ENCODE measurements at places on chromosomes 4 and X.

DNA sequence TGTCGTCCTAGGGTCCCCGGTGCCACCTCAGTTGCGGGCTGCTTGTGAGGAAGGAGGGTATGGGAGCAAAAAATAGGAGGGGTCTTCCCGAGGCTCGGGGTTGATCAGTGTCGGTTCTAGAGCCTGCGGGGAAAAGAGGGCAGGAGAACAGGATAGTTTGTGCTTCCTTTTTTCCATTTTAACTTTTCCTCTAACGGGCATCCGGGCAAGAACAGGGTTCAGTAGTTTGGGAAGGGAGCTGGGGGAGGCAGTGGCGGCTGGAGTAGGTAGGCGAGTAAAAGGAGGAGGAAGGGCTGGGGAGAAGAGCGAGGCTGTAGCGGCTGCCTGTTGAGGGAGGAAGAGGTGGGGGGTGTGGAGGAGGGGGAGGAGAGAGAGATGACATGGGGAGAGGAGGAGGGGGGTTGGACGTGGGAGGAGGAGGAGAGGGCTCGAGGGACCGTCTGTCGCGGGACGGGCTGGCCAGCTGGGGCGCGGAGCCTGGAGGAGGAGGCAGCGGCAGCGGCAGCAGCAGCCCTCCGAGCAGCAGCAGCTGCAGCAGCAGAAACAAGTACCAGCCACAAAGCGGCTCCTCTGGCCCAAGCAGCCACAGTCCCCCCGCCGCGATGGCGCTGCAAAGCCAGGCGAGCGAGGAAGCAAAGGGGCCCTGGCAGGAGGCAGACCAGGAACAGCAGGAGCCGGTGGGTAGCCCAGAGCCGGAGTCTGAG is at the start of gene SLC16A2:
Gene SLC16A2, plus strand, starts transcription at position 458 of the 704 bp plus-strand sequence. Its CDS starts 145 bp downstream, at position 603.
- DNase-seq: peak; percentile 27

GRCh38 chrX:41022566-41022965 is 62.7 kb upstream of the USP9X start:
- DNase-seq: no peak

GRCh38 chrX:148938348-148938747 is 437.9 kb downstream of the AFF2 start:
- DNase-seq: no peak

DNA sequence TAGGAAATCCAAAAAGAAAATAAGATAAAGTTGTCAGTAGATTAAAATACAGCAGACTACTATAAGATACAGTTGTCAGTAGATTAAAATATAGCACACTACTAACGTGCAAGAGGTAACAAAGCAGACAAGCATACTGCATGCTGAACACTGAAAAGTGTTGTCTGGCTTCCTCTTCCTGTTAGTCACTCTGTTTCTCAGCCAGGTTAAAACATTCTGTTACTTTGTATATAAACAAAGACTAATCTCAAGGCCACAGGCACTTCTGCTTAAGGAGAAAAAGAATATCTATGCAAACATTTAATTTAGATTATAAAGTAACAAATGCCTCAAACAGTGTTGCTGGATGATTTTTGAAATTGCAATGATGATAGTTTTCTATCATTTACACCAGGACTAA is 41.0 kb upstream of the SCD5 start:
- DNase-seq: no peak

DNA sequence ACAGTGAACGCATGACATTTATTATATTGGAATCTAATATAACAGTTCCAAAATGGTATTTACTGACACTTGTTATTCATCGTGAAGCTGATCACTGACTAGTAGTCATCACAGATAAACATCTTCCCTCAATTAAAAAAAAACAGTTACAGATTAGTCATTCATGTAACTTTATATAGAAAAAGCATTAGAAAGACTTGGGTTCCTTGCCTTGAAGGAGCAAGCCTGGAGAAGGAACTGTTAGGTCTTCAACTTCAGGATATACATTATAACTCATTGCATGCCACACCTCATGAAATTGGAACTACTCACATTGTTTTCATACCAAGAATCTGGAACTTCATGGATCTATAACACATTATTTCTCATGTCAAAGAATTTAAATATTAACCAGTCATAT is 317.7 kb downstream of the CCSER1 start:
- DNase-seq: no peak

DNA sequence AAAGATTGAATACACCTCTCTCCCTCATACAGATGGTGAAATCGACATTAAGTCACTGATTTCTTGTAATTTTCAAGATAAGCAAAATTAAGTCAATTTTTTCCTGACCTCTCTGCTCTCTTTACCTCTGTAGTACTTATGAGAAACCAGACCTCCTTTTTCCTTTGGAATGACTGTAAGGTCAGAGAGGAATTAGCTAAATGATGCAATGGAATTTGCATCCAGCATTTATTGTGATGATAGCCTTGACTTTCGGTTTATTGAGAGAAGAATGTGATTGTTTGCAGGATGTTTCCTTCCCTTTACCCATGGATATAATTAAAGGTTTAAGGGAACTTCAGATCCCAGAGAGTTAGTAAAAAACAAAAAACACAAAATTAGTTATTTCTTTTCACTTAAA is 22.4 kb downstream of the STK26 start:
- no peak for DNase-seq

- DNase-seq: peak; percentile 33
These were observed 28.1 kb downstream of the INPP4B start for GRCh38 chr4:142818031-142818430.

DNA sequence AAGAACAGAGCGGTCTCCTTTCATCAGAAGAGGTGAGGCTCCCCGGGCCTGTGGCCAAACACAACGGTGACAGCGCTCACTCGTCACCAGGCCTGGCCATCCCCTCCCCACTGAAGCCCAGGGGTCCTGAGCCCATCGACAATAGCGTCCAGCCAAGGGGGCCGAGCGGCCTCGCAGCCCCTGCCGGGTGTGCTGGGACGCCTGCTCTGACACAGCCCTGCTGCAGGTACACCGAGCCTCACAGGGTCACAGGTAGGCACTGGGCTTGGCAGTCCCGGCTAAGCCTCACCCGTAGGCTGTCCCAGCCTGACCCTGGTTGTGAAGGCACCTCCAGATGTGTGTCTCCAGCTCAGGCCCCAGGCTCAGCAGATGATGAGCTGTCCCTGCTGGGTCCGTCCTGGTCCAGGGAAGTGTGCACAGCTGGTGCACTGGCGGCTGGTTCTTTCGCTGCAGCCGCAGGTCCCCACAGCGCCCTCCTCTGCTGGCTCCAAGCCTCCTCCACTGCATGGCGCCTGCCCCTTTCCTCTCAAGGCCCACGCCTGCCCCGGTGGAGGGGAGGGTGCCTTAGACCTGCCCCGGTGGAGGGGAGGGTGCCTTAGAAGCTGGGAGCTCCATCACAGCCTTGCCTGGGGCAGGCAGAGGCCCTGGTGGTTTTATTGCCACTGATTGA is 21.5 kb downstream of the UVSSA start:
- no peak for DNase-seq

DNA sequence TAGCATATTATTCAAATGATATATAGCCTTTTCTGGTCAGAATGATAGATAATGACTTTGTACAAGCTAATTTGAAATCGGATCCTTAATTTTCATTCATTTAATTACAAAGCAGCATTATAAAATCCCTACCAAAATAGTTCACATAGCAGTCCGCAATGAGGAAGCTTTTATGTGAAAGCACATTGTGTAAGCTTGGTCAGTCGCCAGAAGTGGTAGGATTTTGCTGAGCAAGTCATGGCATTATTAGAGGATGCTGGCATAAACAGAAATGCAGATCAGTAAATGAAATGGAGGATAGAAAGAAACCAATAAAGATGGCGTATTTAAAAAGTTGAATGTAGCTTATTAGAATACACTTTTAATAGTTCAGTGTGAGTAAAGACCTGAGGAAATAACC is 93.2 kb upstream of the DIAPH2 start:
- no peak for DNase-seq

DNA sequence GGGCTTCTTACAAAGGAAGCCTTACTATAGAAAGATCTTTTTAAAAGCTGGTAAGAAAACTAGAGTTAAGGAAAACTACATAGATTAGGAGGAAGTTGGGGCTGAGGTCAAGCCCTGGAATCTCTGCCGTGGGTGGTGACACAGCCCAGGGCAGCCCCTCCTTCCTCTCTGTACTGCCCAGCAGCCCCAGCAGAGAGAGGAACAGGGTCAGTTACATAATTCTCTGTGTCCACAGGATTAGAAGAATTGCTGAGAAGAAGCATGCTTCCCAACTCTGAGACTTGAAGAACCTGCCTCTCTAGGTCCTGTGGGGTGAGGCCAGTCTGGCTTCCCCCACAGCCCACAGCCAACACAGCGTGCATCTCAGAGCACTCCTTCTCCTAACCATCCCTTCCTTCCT is 9.2 kb upstream of the ABLIM2 start:
- DNase-seq: no peak

DNA sequence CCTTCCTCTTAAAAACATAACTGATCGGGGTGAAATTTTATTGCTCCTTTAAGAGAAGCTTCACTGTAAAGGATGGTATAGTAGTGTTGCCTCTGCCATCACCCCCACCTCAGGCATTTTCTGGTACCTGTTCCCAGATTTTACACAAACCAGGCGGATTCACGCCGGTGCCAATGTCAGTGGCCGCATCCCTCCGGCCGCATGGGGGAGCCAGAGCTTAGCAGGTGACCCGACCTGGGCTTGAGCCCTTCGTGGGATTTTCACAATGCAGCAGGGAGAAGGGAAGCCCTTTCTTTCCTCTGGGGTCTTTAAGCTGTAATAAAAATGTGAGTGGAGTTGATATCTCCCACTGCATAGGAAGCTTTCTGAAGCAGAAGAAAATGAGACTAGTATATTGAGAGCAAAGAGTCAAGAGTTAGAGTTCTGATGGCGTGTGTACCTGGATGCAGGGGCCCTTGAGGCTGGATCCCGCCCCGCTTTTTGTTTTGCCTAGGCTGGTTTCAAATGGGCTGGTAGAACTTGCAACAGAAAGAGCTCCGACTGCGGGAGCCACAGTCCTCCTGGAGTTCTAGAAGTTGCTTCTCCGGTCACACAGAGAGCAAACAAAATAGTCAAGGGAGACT is 59.4 kb downstream of the POLR2B start:
- no peak for DNase-seq

GRCh38 chr4:3186609-3187008 is 62.4 kb upstream of the MSANTD1 start:
- DNase-seq: no peak

GRCh38 chrX:32851556-32851955 is 359.8 kb downstream of the DMD start:
- no peak for DNase-seq

GRCh38 chr4:118723369-118723768 is 38.2 kb downstream of the METTL14 start:
- no peak for DNase-seq

DNA sequence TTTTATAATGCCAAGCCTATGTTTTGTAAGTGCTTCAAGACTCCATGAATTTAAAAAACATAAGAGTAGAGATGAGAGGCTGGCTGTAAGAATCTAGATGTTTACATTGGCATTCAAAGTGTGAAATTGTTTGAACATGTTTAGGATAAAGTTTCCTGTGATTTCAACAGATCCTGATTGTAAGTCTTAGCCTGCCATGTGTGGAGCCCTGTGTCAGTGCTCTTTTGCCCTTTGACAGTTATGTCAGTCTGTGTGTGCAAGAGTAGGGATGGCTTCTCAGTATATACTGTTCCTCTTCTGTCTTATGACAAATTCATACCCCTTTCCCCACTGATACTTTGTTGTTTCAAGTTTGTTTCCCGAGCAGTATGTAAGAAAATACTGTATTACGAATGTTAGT is 68.2 kb downstream of the USP9X start:
- no peak for DNase-seq

GRCh38 chr4:181946902-181947301 is 296.3 kb upstream of the TENM3 start:
- no peak for DNase-seq

DNA sequence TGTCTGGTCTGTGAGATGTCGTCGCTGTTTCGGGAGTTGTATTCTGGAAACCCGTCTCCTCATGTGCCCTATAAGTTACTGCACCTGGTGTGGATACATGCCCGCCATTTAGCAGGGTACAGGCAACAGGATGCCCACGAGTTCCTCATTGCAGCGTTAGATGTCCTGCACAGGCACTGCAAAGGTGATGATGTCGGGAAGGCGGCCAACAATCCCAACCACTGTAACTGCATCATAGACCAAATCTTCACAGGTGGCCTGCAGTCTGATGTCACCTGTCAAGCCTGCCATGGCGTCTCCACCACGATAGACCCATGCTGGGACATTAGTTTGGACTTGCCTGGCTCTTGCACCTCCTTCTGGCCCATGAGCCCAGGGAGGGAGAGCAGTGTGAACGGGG is 1.4 kb downstream of the USP27X start:
- DNase-seq: no peak

GRCh38 chr4:125045311-125045710 is 269.4 kb upstream of the FAT4 start:
- DNase-seq: no peak

DNA sequence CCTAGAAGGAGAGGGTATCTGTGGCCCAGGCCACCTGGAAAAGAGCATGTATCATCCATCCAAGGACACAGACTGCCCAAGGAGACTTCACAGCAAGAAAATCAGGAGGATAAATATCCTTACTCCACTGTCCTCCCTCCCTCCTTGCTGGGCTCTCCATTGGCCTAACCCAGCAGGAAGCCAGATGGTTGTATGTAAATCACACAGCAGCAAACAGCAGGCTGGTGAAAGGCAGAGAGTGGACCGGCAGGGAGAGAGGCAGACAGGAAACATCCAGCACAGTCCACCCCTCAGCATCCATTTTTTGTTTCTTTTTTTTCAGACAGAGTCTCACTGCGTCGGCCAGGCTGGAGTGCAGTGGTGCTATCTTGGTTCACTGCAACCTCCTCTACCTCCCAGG is 17.5 kb downstream of the TXK start:
- no peak for DNase-seq

DNA sequence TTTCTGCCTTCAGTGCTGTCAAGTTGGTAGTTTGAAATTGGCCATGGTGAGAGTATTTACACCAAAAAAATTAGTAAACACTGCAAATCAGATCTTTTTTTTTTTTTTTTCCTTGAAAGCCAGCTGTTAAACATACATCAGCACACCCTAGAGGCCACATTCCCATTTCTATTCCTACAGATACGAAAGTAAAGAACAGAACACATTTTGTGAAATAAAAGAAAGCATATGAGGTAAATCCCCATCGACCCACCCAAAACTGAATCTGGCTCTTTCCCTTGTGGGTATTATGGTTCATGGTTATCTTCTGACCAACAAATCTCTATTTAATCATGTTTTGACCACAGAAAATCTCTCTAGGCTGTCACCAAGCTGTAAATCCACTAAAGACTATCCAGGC is 41.8 kb upstream of the AP1AR start:
- DNase-seq: no peak

- no peak for DNase-seq
These were observed 32.8 kb downstream of the CENPC start for GRCh38 chr4:67512501-67512900.

DNA sequence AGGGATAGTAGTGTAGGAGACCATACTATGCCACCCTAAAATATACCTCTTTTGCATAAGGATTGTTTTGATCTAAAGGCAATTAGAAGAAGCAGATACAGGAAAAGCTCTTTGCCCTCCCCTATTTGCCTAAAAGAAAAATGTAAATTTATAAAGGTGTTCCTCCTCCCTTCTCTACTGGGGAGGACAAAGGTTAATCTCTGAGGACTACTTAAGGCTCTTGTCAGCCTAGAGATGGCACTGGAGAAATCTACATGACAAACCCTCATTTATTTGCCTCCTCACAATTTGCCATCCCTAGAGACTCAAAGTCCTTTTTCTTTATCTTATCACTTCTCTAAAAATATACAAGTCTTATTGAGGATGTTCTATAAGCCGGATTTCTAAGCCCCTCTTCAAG is 1021.8 kb downstream of the STPG2 start:
- no peak for DNase-seq

- DNase-seq: no peak
These were observed 58.1 kb upstream of the ADRA2C start for GRCh38 chr4:3708103-3708510.
